DMS79 treated with DMSO at 0.1 percent for 48 hours (cell line): ENCODE measurements at places on chromosomes 11 and 22.

- DNase-seq: peak; percentile 45
These were observed 90.0 kb downstream of the GRIK4 start for GRCh38 chr11:120601536-120601935.

DNA sequence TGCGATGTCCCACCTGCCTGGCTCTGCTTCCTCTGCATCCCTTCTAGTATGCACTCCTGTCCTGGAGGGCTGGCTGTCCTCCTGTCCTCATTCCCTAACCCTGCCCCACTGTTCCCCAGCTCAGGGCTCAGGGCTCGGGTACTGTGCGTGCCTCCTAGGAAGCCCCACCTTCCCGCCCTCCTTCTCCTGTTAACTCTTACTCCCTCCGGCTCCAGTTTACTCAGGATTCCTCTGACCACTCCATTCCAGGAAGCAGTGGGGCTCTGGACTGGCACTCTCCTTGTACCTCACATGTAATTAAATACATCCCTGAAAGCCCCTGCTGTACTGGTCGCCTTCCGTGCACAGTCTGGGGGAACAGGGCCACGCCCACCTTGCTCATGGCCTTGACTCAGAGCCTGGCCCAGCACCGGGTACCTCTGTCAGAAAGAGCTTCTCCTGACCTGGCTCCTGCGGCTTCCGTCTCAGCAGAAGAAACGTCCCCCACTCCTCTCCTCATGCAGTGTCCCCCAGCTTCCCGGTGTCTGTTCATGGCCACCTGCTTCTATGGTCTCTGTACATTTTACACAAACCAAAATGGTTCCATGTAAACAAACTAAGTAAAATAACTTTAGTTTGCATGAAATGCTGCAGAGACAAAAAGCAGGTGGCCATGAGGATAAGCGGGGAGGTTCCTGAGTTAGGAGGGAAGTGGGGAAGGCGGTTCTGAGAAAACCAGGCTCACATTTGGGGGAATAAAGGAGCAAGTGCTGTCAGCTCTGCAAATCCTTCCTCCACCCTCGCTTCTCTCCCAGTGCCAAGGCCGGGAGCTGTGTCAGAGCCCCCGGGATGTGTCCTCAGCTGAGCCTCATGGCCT lies 445.9 kb downstream of the BRD1 start:
- no peak for DNase-seq

DNA sequence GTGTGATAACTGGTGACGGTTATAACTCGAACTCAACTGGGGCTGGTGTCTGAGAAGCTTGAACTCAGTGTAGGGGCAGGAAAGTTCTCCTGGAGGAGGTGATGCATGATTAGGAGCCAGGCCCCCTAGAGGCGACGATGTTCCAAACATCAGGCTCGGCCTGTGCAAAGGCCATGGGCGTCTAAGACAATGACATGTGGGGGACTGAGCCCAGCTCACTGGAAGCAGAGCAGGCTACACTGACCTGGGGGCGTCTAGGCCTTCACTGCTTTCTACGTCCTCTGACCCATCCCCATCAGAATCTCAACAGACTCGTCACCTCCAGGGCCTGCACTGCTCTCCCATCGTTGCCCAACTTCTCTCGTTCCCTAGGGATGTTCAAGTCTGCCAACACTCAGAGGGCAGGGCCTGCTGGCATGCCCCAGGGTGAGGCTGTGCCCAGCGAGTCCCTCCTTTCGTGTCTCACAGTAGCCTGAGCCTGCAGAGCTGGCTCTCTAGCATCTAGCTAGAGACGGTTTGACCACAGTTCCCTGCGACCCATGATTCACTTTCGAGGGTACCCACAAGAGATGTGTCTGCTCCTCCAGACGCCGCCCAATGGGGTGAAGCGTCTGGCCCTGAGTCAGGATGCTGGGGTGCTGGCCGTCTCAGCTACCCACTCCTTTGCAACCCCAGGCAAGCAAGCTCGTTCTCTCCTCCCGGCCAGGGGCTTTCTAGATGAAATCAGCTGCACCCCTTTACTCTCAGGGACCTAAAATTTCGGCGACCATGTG lies 1.1 kb upstream of the ATG16L2 start:
- DNase-seq: peak; percentile 79

DNA sequence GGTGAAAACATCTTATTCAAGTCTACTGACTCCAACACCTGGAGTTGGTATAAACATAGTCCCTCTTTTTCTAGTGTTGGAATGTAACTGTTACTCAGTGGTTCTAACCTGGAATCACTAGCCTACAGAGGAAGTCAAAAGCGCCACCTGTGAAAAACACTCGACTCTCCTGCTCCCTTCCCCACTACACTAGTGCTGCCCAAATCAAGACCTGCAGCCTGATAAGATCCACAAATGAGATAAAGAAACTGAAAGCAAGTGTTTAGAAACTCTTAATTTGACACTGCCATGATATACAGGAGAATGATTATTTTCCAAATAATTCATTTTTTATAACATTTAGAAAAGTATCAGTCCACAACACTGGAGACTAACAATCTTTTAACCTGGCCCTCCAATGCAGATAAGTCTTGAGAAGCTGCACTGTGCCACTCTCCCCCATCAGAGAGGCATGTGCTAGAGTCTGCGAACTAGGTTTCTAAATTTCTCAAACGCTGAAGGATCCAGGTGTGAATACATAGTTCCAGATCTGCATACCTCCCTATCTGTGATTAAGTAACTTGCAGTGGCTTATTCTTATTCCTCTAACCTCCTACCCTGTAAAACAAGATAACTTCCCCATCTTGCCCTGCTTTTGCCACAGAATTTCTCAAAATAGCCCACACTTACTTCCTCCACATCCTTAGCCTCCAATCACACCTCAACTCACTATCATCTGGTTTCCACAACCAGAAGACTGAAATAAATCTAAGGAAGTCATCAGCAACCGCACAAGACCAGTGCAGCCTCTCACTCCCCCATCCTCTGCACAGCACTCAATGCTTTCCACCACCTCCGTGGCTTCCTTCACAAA lies 88.1 kb downstream of the RRAS2 start:
- no peak for DNase-seq

DNA sequence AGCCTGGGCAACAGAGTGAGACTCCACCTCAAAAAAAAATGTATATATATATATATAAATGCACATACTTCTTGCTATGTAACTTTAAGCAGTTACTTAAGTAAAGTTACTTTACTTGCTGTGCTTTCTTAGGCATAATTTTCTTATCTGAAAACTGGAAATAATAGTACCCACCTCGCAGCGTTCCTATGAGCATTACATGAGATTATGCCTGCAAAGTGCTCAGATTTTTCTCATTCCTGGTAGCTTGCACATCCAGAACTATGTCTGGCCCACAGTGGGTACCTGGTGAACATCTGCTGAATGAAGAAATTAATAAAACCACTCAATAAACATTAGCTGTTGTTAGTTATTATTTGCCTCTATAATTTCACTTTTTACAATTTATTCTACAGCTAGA lies 6.1 kb upstream of the ROBO3 start:
- DNase-seq: no peak

DNA sequence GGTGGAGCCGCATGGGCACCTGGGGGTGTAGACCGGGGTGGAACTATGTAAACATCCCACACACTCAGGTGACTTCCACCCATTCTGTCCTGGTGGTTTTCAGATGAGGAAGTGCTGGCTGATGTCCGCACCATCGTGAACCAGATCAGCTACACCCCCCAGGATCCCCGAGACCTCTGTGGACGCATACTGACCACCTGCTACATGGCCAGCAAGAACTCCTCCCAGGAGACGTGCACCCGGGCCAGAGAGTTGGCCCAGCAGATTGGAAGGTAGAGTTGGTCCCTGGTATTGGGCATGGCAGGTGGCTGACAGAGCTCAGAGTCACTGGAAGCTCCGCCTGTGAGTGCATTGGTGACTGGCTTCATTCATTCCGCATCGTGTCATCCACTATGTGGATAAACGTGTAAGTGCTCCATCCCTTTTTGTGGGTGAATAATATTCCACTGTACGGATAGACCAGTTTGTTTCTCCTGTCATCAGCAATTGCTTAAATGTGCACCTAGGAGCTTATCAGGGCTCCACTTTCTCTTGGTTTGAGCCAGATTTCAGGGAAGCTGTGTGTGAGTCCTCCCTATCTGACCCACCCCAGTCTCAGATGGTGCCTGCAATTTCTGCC lies 29.9 kb downstream of the NADSYN1 start:
- no peak for DNase-seq

DNA sequence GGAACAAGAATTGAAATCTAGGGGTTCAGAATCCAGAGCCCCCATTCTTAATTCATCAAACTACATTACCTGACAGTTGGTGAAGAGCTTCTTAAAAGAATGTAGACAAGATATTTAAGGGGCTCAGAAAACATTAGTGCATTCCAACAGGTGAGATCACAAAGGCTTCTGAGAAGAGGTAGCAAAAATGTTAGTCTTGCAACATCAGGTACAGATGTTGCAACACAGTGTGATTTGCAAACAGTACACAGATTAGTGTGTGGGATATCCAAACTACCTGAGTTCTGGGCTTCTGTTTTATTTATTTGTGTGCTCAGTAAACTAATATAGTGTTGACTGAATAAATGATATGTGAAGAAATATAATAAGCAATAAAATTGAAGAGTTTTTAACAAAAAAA lies 11.8 kb downstream of the CASP4 start:
- DNase-seq: no peak

DNA sequence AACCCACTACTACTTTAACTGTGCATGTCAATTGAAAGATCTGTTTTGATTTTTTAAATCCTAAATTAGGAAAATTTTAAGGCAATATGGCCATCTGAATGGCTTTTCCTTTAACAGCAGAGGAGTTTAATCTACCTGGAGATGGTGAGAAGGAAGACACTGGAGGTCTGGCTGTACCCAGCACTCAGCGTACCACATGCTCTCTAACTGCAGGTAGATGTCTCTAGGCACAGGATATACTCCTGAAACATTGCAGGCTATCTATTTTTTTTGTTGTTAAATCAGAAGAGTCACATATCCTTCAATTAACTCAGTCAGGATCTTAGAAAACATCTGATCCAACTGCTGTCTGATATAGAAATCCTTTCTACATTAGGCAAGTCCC lies 17.3 kb upstream of the CASTOR1 start:
- no peak for DNase-seq

- DNase-seq: no peak
These were observed 7.6 kb downstream of the KCNJ5 start for GRCh38 chr11:128898580-128899344.

- DNase-seq: no peak
These were observed 239.5 kb upstream of the CADM1 start for GRCh38 chr11:115743719-115744118.

DNA sequence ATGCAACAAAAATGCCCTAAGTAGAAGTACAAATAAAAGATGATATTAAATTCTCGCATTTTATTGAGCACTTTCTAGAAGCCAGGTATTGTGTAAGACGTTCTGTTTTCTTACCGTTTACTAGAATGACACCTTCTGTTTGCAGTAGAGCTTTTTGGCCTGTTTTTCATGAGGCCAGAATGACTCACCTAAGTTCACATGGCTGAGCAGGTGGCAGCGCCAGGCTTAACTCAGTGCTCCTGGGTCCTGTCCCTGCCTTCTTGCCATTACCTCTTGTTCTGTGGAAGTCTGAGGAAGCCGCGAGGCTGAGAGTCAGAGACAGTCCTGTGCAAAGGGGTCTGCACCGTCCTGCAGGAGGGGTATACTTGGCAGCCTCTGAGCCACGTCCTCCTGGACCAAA lies 113.8 kb downstream of the ATXN10 start:
- no peak for DNase-seq

GRCh38 chr11:370070-370941 lies 1.0 kb downstream of the B4GALNT4 start:
- no peak for DNase-seq

DNA sequence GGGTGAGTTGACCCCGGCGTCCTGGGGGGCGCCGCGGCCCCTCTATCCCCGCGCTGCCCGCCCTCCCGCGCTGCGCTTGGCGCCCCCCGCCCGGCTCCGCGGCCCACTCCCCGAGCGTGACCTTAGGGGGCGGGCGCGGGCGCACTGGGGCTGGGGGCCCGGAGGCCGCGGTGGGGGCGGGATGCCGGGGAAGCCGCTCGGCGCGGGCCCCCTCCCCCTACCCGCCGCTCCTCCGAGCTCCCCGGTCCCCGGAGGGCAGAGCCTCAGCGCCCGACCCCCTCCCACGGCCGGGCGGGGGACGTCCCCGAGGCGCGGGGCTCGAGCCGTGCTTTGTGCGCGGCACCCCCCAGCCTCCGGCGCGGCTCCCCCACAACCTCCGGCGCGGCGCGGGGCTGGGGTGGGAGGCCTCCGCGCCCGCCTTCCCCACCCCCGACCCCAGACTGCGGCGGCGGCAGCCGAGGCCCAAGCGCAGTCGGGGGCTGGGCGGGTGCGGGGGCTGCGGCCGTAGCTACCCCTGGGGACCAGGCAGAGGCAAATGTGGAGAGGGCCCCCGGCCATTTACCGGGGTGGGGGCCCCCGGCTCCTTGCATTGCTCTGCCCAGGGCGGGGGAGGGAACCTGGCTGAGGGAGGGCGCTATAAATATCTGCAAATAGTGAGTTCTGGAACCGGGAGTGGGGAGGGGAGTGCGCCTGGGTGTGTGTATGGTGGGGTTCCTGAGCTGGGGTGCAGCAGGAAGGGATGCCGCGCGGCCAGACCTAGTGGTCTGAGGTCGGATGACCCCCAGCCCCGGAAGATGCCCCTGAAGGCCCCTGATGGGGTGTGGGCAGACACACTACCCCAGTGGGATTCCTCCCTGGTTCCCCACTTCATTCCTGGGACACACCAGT lies 988 bp downstream of the MGAT3 start:
- no peak for DNase-seq

DNA sequence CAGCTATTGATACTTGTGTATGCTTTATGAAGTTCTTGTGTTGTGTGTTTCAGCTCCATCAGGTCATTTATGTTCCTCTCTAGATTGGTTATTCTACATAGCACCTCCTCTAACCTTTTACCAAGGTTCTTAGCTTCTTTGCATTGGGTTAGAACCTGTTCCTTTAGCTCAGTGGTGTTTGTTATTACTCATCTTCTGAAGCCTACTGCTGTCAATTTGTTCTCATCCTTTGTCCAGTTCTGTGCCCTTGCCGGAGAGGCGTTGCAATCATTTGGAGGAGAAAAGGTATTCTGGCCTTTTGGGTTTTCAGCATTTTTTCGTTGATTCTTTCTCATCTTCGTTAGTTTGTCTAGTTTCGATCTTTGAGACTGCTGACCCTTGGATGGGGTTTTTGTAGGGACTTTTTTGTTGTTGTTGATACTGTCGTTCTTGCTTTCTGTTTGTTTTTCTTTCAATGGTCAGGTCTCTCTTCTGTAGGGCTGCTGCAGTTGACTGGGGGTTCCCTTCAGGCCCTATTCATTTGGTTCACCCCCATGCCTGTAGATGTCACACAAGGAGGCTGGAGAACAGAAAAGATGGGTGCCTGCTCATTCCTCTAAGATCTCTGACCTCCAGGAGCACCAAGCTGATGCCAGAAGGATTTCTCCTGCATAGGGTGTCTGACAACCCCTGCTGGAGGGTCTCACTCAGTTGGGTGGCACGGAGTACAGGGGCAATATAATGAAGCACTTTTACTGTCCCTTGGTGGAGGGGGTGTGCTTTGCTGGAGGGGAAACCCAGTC lies 35.9 kb upstream of the MUC15 start:
- no peak for DNase-seq
